ENCODE measurements at places on chromosomes 1 and 21. TPM values are rescaled to one million over a fixed set of nuclear protein-coding genes. Genes with fewer than 3 reads are reported as not detected.

Gene DNAI4
- total RNA-seq = 5.9 TPM

DNA sequence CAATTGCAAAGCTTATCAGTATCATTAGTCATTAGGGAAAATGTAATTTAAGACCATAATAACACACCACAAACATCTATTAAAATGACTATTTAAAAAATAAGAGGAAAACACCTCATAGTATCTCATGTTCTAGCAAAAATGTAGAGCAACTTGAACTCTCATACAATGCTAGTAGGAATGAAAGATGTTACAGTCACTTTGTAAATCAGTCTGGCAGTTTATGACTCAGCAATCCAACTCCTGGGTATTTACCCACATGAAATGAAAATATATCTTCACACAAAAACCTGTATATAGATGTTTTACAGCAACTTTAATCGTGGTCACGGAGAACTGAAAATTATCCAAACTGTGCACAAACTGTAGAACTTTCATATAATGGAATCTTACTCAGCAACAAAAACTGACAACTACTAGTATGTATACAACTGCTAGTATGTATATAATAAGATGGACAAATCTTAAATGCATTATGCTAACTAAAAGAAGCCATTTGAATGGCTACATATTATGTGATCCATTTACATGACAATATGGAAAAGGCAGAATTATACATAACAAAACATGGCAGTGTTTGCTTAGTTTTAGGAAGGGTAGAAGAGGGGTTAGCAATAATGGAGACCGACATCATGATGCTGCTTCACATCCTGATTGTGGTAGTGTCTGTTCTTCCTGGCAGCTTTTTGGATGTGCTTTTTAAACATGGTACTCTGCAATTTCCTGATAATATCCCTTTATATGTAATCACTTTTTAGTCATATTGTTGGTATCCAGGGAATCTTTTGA lies 267.0 kb downstream of the KCTD3 start:
- H3K4me3 ChIP-seq = no peak overlapping the region
- H3K27me3 ChIP-seq = no peaks in the 10 kb centered on the region
- H3K27ac ChIP-seq = no peak overlapping the region

DNA sequence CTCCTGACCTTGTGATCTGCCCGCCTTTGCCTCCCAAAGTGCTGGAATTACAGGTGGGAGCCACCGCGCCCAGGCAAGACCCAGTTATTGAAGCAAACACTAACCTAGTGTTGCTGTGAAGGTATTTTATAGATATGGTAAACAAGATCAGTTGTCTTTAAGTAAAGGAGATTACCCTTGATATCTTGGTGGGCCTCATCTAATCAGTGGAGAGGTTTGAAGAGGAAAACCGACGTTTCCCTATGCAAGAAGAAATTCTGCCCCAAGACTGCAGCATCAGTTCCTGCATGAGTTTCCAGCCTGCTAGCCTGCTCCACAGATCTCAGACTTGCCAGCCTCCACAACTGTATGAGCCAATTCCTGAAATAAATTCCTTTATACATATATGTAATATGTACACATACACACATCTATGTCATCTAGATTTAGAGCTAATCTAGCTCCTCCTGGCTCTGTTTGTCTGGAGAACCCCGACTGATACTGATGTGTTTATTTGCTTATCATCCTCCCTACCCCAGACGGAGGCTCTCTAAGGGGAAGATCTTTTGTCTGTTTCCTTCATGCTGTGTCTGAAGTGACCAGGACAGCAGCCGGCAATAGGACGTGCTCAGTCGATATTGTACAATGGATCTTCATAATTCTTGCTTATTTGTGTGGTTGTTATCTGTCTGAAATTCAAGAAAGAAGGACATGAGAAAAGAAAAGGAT lies 90.9 kb downstream of the IER5 start:
- no peaks in the 10 kb centered on the region for H3K4me1 ChIP-seq
- no peak overlapping the region for H3K27ac ChIP-seq
- H3K27me3 ChIP-seq = no peaks in the 10 kb centered on the region
- no peaks in the 10 kb centered on the region for H3K36me3 ChIP-seq
- DNase-seq = no peak
- H3K4me3 ChIP-seq = no peak overlapping the region

DNA sequence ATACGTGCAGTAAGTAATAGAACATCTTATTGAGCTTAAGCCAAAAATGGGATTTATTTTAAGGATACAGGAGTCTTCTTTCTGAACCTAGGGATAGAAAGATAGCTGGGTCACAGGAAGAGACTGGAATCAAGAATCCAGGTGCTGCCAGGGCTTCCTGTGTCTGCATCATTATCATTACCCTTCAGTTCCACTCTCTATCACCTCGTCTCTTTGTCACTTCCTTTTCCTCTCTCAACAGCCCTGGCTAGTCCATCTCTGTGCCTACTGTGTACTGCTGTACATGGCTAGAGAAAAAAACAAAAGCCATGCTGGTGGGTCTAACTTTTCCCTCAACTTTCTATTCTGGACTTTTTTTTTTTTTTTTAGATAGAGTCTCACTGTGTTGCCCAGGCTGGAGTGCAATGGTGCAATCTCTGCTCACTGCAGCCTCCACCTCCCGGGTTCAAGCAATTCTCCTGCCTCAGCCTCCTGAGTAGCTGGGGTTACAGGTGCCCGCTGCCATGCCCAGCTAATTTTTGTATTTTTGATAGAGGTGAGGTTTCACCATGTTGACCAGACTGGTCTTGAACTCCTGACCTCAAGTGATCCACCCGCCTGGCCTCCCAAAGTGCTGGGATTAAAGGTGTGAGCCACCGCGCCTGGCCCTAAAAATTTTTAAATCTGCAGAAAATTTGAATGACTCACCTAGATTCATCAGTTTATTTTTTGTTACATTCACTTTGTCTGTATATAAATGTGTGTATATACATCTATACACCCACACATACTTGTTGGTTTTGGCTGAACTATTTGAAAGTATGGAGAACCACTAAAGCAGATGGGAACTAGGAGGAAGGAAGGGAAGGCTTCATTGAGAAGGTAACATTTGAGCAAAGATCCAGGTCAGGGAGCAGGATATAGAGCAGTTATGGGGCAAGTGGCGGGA lies 31.9 kb downstream of the UBE4B start:
- H3K27ac ChIP-seq = peak overlapping the region; percentile 45
- H3K27me3 ChIP-seq = no peaks in the 10 kb centered on the region
- no peaks in the 10 kb centered on the region for H3K36me3 ChIP-seq
- H3K4me3 ChIP-seq = no peak overlapping the region
- peaks cover 52% of the 10 kb centered on the region for H3K4me1 ChIP-seq

Gene NBPF11
- total RNA-seq = 12.3 TPM

Gene CLDN17
- total RNA-seq = not detected

Gene POMGNT1
- 66.9 TPM for total RNA-seq

DNA sequence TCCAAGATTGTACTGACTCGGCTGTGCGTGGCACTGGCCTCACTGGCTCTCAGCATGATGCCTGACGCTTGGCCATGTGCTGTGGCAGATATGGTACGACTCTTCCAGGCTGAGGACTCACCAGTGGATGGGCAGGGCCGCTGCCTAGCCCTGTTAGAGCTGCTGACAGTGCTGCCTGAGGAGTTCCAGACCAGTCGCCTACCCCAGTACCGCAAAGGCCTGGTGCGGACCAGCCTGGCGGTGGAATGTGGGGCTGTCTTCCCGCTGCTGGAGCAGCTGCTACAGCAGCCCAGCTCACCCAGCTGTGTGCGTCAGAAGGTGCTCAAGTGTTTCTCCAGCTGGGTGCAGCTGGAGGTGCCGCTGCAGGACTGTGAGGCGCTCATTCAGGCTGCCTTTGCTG lies 2.9 kb downstream of the IPO13 start:
- peaks cover 7% of the 10 kb centered on the region for H3K36me3 ChIP-seq
- no peaks in the 10 kb centered on the region for H3K27me3 ChIP-seq
- no peak for DNase-seq
- no peak overlapping the region for H3K4me3 ChIP-seq

Gene CCDC17
- total RNA-seq = 2.2 TPM

Gene NEK2
- total RNA-seq = not detected

DNA sequence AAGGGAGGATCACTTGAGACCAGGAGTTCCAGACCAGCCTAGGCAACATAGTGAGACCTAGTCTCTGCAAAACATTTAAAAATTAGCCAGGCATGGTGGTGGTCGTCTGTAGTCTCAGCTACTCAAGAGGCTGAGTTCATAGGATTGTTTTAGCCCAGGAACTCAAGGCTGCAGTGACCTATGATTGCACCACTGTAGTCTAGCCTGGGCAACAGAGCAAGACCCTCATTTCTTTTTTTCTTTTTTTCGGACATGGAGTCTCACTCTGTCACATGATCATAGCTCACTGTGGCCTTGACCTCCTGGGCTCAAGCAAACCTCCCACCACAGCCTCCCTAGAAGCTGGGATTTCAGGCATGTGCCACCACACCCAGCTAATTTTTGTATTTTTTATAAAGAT lies 31.9 kb upstream of the RCC2 start:
- no peak overlapping the region for H3K4me3 ChIP-seq
- DNase-seq = no peak
- H3K36me3 ChIP-seq = no peaks in the 10 kb centered on the region
- no peaks in the 10 kb centered on the region for H3K4me1 ChIP-seq
- no peak overlapping the region for H3K27ac ChIP-seq

Gene C1orf87
- 1.5 TPM for total RNA-seq

Gene LIPI
- total RNA-seq = not detected

GRCh38 chr1:55179177-55179835 lies 35.9 kb downstream of the USP24 start:
- no peak overlapping the region for H3K4me3 ChIP-seq
- no peaks in the 10 kb centered on the region for H3K4me1 ChIP-seq
- no peaks in the 10 kb centered on the region for H3K27me3 ChIP-seq

DNA sequence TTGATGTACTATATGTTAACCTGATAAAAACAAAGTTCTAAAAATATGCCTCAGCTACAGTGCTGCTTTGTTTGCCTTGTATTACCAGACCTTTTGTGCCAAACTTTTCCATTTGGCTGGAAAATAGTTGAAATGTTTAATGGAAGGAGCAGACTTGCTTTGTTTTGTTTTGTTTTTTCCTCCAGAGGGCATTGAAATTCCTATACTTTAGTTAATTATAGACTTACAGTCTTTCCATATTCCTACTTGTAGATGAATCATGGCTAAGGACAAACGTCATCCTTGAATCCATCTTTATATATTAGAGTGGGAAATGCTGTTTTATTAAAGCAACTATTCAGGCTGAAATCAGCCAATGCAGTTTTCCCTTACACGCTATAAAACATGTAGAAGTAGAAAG lies 6.7 kb downstream of the CAP1 start:
- H3K27ac ChIP-seq = peak overlapping the region; percentile 59
- no peaks in the 10 kb centered on the region for H3K36me3 ChIP-seq
- no peaks in the 10 kb centered on the region for H3K27me3 ChIP-seq
- H3K4me1 ChIP-seq = peaks cover 98% of the 10 kb centered on the region
- no peak overlapping the region for H3K4me3 ChIP-seq

DNA sequence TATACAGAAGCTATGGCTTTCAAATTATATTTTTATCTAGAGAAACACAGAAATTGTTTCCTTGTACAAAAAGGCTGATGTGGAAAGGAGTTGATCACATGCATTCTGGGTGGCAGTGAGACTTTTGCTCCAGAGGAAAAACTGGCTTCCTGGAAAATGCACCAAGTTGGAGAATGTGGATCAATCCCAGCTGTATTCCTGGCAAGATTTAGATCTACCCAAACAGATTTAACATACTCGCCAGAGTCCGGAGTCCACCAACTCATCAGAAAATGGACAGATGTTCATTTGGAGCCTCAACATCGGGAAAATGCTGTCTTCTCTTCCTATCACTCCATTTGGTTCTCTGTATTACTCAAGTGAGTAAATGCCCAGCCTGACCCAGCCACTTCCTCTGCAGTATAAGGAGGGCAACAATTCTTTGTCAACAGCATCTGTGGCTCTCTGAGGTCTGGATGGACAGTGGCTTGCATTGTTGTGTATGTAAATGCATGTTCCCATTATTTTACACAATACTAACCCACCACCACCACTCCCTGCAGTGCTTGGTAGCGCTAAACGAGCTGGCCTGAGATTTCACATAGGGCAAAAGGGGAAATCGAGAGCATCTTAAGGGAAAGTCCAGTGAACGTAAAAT lies 226.2 kb upstream of the IRF2BP2 start:
- H3K4me1 ChIP-seq = peaks cover 5% of the 10 kb centered on the region
- no peak overlapping the region for H3K27ac ChIP-seq
- H3K27me3 ChIP-seq = no peaks in the 10 kb centered on the region
- no peaks in the 10 kb centered on the region for H3K36me3 ChIP-seq
- H3K4me3 ChIP-seq = no peak overlapping the region

Gene TDRD5
- total RNA-seq = 0.14 TPM

DNA sequence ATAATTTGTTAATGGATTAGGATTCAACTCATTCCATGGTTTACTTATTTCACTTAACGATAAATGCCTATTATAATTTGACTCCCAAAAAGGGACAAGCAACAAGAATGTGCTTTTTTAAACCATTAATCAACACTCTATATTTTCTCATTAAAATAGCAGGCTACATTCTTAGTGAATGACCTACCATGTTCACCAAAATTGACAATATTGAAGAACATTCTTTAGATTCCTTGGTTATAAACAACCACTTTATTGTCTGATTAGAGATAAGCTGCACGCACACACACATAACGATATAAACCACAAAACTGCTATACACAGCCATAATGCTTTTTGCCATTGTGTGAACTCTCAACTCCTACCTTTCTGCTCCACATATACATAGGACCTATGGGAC lies 75.4 kb upstream of the LRRC7 start:
- no peaks in the 10 kb centered on the region for H3K36me3 ChIP-seq
- H3K4me1 ChIP-seq = no peaks in the 10 kb centered on the region
- no peak overlapping the region for H3K27ac ChIP-seq
- no peaks in the 10 kb centered on the region for H3K27me3 ChIP-seq
- no peak for DNase-seq

DNA sequence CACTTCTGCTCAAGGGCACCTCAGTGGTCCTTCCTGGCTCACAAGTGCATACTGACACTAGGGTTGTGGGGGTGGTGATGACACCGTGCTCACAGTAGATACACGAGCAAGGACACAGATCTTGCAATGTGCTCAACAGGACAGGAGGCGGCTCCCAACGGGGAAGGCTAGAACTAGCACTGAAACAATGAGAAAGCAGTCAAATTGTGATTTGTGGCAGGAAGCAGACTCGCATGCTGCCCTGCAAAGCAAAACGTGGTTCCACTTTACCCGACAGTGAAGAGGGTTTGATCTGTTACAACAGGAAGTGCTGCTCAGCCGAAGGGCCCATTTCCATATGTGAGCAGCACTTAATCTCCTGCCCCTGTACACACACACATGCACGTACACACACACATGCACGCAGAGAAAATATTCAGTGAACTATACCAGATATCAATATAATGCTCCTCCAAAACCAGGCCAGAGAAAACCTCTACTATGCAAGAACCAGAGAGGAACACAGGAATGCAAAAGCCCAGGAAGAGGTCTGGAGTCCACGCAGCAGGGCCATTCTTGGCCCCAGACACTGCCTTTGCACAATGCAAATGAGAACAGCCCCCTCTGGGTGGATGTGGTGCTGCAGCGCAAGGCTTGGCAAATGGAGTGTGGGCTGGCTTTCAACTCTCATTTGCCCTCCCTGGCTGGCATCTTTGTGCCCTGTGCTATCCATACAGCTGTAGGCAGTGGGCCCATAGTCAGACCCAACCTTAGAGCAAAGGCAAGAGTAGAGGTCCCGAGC lies 47.1 kb downstream of the KANK4 start:
- H3K4me3 ChIP-seq = no peak overlapping the region
- H3K27me3 ChIP-seq = no peaks in the 10 kb centered on the region
- H3K4me1 ChIP-seq = no peaks in the 10 kb centered on the region
- no peaks in the 10 kb centered on the region for H3K36me3 ChIP-seq
- no peak for DNase-seq
